NCI-H146 (cell line): ENCODE measurements at places on chromosomes 12 and 14.

DNA sequence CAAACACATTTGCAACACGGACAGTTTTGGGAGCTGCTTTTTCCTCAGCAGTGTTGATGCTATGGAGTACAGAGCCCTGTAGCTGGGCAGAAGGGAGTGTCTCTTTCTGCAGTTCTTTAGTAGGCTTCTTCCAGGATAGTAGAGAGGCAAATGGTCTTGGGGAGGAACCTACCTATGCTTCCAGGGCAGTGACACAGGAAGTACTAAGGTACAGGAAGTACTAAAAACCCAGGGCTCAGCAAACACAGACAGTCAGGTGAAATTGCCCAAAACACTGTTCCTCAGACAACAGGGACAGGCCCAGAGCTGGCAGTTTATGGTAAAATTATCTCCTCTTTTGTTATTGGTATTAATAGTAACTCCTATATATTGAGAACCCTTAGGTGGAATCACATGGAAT is 217.6 kb downstream of the TTC8 start:
- DNase-seq: no peak

GRCh38 chr14:95516554-95517181 is at the start of gene SYNE3:
TSS of gene SYNE3 (minus strand) at chr14:95516650. CDS start at chr14:95475821, 40,829 bp downstream.
- DNase-seq: peak; percentile 58

- DNase-seq: no peak
Observed at GRCh38 chr12:64009321-64010068, 165.0 kb downstream of the SRGAP1 start.

DNA sequence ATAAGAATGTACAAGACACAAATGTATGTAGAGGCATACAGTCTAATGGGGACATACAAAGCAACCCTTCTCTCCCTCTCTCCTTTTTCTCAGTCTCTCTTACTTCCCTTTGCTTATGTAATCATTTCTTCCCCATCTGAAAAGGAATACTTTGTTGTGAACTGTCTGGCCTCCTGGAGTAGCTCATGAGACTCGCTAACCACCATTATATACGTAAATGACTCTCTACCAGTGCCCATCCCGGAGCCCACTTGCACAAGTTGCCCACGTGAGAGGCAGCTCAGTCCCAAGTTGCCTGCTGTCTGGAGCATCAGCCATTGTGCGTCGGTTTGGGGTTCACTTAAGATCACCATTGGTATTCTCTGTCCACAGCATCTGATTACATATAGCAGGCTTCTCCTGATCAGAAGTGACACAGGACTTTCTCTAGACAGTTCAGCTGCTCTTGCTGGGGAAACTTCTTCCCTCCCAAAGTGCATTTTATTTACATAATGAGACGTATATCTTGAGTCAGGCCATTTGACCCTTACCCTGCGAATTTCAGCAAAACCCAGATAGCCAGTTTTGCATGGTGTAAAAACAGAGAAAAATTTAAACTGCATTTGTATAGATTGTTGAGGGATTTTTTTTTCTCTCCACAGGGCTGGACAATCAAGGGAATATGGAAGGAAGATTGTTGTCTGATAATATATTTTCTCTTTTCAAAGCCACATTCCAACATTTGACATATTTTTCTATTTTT is 220.7 kb upstream of the EGLN3 start:
- no peak for DNase-seq

DNA sequence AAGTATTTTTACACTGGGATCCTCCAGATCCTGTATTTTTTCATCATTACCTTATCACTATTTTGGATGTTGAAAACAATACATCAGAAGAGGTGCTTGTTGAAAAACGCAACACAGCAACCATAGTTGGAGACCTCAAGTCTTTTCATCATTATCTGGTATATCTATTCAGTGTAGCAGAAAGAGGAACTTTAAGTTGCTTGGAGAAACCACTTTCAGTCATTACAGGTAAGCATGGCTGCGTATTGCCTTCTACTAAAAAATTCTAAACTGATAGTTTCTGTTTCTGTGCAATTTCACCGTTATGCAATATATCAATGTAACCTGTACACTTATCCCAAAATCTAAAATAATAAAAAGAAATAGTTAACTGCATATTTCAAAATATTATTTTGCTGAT is 32.2 kb upstream of the PTPRQ start:
- DNase-seq: no peak

DNA sequence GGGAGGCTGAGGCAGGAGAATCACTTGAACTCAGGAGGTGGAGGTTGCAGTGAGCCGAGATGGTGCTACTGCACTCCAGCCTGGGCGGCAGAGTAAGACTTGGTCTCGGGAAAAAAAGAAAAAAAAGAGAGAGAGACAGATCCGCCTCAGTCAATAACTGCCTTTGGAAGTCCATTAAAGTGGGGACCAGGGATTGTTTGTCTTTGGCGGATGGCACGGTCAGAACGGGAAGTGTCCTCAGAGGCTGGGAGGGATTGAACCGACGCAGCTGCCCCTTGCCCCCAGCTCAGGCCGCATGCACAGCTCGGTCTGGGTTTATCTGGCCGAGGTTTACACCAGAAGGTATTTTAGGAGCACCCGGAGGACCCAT is 54.4 kb downstream of the TESC start:
- peak; percentile 70 for DNase-seq

DNA sequence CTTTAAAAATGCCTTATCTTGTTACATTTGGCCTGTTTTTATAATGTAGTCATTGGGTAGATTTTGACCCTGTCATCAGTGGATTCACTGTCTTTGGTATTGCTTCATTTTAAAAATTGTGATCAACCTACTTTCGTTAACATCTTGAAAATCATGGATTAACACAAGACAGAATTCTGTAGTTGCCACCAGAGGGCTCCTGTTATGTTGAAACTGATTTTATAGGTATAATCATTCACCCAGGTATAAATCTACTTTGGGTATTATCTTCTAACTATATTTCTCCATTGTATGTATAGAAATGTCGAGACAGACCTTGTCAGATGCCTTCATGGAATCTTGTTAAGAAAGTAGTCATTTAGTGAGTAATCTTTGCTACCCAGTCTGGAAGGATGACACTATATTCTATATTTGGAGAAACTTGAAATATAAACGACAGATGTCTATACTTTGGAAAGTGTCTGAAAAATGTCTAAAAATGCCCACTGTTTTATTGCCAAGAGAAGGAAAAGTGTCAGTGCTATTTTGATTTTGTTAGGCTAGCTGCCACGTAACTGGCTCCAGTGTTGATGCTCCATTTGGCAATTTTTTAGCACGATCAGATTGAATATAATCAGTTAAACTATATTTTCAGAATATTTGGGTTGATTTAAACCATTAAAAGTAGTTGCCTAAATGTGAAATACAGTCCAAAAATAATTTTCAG is 129.4 kb downstream of the PELI2 start:
- no peak for DNase-seq

- no peak for DNase-seq
Observed at GRCh38 chr14:96803958-96804357, 6.8 kb downstream of the VRK1 start.

DNA sequence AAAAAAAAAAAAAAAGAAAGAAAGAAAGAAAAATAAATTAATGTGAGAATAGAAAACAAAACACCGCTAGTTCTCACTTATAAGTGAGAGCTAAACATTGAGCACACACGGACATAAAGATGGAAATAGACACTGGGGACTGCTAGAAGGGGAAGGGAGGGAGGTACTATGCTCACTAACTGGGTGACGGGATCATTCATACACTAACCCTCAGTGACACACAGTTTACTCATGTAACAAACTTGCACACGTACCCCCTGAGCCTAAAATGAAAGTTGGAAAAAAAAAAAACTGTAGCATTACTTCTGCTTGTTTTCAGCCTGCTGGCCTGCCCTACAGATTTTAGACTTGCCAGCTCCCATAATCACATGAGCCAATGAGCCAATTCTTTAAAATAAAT is 10.5 kb upstream of the PRMT5 start:
- DNase-seq: no peak

DNA sequence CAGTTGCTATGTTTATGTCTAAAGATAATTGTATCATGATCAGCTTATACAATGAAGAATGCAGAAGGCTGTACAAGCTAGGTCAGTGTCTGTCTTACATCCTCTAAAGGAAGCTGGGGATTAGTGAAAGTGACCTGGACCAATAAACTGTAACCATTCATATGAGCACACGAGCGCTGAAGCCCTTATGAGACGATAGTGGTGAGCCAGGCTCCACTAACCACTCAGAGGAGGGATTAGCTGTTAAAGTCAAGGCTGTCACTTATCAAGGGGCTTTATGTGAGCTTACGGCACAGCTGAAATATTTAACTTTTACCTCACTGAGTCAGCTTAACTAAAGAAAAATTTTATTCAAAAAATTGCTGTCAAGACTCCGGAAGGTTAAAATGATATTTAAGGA is 30.3 kb downstream of the NDUFA12 start:
- DNase-seq: no peak

GRCh38 chr12:68451261-68452077 is 119.3 kb upstream of the MDM1 start:
- DNase-seq: no peak

GRCh38 chr12:47321436-47321835 is 241.7 kb upstream of the AMIGO2 start:
- DNase-seq: no peak

DNA sequence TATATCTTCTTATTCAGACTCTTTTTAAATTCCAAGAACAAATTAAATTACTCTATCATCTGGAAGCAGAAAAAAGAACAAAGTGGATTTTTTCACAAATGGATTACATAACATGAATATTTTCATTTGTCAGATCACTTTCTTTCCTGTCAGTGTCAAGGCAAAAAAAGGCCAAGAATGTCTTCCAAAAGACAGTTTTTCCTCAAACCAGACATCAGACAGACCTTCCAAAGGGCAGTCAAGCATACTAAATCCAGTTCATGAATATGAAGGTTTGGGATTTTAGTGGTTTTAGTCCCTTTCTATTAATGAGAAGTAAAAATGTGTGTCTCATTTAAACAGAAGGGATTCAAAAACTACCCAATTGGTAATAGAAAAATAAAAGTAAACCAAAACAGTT is 336.0 kb downstream of the CEP128 start:
- no peak for DNase-seq

GRCh38 chr12:49632986-49633702 is 9.8 kb downstream of the PRPF40B start:
- no peak for DNase-seq

DNA sequence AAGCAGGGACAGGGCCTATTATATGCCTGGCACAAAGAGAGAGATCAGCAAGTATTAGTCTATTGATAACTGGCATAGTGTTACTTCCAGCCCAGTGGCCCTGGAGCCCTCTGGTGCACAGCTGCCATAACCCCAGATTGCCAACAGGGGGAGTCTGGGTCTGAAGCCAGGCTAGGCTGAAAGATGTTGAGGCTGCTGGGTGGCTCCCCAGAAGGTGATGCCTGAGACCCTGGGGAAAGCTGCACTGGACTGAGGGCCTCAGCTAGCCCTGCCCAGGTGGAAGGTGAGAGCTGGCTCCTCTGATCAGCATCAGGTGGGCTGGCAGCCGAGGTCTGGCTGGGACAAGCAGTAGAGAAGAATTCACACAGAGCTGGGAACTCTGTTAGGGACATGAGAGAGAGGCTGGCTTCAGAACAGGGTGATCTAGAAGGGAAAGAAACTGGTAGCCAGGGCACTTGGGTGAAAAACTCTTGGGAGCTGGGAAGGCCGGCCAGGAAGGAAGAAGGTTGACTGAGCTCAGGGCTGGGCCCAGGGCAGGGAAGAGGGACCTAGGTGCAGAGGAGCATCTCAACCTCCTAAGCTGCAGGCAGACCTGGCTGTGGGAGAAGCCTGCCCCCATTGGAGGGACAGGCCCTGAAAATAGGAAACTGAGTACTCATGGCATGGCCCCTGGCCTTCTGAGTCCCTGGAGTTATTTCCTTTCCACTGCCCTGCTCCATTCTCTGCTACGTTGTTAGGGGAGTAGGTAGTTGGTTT is 3.9 kb downstream of the GZMH start:
- no peak for DNase-seq

- DNase-seq: no peak
Observed at GRCh38 chr14:99725774-99726537, 41.9 kb downstream of the CYP46A1 start.

DNA sequence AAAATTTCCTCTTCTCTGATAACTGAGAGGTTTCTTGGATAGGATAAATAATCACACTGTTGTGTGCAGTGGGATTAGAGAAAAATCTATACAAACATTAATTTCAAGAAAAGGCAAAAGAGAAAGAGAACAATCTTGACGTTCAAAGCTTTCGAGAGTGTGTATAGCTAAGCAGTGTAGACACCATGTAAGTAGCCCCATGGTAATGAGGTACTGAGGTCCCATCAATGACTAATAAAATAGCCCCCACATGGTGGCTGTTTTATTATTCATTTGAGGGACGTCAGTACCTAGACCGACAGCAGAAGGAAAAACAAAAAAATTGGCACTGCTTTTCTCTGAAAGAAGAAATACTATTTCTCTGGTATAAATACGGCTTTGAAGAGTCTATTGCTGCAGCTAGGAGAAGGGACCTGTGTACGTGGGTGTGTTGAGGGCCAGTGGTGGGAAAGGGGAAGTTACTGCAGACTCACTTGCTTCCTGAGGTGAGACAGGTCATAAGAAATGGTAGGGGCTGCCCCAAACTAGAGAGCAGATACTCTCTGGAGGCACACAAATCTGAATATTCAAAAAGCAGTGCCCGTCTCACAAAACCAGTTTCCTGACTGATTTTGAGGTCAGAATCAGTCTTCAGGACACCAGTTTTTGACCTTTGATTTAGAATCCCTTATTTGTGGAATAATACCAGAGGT is 339.8 kb downstream of the EMP1 start:
- no peak for DNase-seq
